ENCODE measurements at places on chromosomes 16 and 17. TPM values are rescaled to one million over a fixed set of nuclear protein-coding genes. Genes with fewer than 3 reads are reported as not detected.

The KIF18B gene
- 3.7 TPM for total RNA-seq

The TBC1D3K gene
- not detected for total RNA-seq

The NPIPA5 gene
- total RNA-seq = 0.78 TPM

The SULT1A2 gene
- 0.13 TPM for total RNA-seq

The PABPN1L gene
- not detected for total RNA-seq

The TNS4 gene
- 0.26 TPM for total RNA-seq

All from articular chondrocyte of knee joint (primary cell).